ENCODE measurements at places on chromosomes 3 and 15.

DNA sequence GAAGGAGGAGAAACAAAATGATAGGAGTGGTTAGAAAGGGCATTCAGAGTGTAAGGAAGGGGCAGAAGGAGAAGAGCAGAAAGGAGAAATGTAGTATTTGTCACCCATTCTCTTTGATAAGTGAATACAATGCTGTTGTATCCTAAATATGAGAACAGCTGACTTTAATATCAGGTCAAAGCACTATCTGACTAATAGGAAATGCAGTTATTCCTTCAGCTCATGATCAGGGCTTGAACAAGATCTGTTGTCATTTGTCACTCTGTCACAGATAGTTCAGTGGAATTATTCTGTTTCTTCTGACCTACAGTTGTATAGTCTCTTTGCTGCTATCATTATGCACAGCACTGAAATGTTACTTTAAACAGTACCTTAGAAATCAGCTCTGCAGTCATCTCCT, 149.4 kb downstream of the FRMD5 start:
- no peak for DNase-seq

- no peak for DNase-seq
These were observed 31.3 kb upstream of the PIK3CA start for GRCh38 chr3:179116816-179117215.

DNA sequence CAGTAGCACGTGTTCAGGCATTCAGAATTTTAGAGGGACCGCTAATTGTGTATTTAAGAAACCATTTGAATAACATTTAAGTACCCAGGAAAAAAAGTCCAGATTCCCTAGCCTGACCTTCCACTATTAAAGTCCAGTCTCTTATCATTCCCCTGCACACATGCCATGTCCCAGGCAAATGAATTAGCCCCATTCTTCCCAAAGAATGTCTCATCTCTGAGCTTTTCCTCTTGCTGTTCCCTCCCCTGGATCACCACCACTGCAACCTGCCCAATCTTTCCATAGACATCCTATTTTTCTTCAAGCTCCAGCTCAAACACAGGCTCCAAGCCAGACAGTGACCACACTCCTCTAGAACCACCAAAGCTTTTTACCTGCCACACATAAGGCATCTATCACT, 25.9 kb downstream of the PLD1 start:
- DNase-seq = no peak

DNA sequence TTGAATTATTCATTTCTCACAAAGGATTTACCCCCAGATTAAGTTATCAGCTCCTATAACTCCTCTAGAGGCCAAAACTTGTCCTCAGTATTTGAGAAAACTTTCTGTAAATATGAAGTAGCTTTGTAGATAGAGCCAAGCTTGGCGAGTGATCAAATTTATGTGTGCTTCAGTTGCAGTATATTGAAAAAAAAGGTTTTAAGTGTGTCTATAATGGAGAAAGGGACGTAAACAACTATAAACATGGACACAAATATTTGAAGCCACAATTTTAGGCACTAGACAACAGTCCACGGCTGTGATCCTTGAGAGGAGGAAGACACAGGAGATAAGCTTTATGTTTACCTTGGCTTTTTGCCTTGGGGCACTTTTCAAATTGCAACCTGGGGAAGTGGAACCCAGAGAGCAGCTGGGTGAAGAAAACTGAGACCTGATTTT, 118.7 kb downstream of the THRB start:
- DNase-seq = no peak

DNA sequence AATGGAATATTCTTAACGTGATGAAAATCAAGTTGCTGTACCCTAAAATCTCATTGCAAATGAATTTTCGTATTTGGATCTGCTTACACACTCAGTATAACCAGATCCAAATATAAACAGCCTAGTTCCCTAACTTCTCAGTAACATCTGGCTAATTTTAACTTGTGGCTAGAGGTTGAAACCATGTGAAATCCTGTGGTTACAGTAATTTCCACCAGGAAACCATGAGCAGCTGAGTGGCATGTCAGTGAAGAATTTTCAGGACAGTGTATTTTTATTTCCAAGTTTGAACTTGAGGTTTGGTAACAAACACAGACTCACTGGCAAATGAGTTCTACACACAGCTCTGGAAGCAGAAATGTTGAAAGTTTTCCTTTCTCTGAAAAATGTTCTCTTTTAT, 754.1 kb downstream of the NR2F2 start:
- no peak for DNase-seq

DNA sequence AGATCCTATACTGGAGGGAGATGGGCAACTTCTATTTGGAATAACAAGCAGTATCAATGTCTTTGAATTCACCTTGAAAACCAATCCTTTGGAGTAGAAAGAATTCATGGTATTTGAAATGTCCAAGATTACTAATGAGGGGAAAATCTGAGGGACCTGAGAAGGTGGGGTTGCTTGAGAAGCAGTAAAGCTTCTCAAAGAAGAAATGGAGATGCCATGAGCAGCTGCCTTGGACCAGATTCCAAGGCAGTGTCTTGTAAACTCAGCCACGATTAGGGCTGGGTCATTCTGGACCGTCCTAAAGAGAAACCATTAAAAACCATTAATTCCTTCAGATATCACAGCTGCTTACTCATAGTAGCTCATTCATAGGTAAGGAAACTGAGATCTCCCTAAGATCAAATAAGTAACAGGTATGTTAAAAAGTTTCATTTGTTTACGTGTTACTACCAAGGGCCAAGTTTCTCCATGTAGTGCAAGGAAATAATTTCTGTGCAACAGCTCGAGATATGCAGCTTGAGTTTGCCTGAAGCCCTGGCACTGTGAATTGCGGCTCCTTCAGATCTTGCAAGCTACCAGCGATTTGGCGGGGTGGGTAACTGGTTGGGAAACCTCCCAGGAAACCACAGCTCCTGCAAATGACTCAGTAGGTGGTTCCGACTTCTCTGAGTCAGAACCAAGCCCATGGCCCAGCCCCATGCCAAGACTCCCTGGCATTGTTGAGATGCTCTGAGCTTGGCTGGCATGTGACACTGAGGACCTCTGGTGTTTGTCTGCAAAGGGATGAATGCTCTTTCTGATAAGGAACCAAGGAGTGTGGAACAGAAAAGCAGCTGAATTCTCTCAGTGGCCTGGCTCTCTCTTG, 296.8 kb downstream of the RORA start:
- DNase-seq = peak; percentile 99

DNA sequence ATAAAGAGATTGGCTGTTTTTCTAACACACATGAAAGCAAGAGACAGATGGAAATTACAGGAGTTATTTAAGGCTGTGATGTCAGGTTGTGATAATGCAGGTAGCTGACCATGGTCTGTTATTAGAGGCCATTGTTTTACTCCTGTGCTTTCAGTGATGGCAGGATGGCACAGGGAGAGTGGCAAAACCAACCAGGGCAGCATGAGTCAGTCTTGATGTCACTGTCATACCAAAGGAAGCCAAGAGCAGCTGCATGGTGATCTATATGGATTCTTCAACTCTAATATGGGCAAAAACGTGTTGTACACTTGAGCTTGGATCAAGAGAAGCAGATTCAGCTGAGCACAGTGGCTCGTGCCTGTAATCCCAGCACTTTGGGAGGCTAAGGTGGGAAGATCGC, 91.8 kb upstream of the LMOD3 start:
- no peak for DNase-seq

Measured in HS-27A (cell line).